ENCODE measurements at places on chromosomes 2 and 18. TPM values are rescaled to one million over a fixed set of nuclear protein-coding genes. Genes with fewer than 3 reads are reported as not detected.

The PLCD4 gene
- total RNA-seq: 31.0 TPM

DNA sequence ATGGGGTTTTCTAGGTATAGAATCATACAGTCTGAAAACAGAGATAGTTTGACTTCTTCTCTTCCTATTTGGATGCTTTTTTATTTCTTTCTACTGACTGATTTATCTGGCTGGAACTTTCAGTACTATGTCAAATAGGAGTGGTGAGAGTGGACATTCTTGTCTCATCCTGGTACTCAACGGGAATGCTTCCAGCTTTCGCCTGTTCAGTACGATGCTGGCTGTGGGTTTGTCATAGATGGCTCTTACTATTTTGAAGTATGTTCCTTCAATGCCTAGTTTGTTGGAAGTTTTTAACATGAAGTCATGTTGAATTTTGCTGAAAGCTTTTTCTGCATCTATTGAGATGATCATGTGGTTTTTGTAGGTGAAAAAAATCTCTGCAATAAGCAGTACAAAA lies 730.4 kb downstream of the PLCL1 start:
- no peak for DNase-seq

- DNase-seq: no peak
Observed at GRCh38 chr2:60073201-60073600, 480.3 kb downstream of the BCL11A start.

- no peak for DNase-seq
Observed at GRCh38 chr2:66957677-66958076, 439.5 kb upstream of the ETAA1 start.

DNA sequence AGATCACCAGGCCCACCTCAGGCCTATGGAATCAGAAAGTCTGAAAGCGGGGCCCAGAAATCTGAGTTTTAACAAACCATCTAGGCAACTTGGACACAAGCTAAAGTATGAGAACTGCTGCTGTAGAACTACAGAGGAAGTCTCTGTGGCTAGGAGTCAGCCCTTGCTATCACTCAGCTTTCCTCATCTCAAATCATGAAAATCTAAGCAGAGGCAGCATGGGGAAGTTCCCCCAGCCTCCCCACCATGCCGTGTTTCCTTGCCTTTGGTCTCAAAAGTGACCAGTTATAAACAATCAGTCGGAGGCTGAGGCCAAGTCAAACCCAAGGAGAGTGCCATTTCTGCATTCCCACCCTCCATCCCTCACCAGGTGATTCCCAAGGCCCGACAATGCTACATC lies 404.7 kb downstream of the BCL11A start:
- no peak for DNase-seq

DNA sequence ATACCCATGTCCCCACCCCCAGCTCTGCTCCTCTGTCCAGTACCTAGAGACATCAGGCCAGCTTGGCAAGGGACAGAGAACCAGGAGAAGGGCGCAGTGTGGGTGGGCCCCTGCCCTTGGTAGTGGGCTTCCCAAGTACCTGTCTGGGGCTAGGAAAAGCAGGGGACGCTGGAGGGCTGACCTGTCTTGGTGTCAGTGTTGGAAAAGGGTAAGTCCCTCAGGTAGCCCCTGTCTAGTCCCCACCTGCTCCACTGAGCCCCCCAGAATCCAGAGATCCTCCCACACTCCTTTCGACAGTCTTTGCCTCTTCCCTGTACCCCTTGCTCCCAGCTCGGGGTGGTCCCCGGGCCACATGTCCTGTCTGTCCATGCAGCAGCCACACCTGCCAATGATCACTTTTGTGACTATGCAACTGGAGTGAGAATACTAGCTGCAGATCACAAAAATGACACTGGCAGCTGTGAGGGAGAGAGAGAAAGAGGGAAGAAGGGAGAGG lies 14.6 kb downstream of the DNAJB2 start:
- peak; percentile 59 for DNase-seq

Data from tongue (tissue), 3 donors.